NCI-H526 (cell line): ENCODE measurements at places on chromosomes 12 and 14.
A peak's percentile ranks its signal among the peaks of the same experiment; 100 is the strongest.

GRCh38 chr12:49885118-49885517 lies 18.6 kb downstream of the FAIM2 start:
- DNase-seq = peak; percentile 52

DNA sequence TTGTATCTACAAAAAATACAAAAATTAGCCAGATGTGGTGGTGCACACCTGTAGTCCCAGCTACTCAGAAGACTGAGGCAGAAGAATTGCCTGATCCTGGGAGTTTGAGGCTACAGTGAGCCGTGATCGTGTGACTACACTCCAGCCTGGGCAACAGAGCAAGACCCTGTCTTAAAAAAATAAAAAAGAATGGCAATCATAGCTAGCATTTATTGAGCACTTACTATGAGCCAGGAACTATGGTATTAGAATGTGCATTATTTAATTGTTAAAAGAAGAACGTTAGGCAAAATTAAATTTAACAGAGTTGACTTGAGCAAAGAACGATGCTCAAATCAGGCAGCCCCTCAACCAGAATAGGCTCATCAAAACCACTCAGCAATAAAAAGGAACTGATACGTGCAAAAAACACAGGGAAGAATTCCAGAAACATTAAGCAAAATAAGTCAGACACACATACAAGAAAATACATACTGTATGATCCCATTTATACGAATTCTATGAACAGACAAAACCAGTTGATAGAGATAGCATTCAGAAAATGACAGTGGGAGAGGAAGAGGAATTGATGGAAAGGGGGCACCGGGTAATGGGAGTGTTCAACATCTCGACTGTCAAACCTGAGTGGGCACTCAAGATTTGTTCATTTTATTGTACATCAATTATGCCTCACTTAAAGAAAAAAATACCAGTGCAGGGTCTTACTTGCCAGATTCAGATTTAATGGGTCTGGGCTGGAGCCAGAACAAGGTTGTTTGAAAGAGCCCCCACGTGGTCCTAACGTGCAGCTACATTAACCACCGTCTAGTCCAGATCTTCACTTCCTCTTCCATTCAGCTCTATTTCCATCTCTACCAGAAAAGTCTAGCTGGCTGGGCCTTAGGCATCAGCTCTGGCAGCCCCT lies 8.0 kb downstream of the SCNN1A start:
- no peak for DNase-seq

GRCh38 chr12:103965590-103966504 lies at the start of gene TDG:
TSS of gene TDG (plus strand) at chr12:103965872. CDS start at chr12:103966038, 166 bp downstream.
- DNase-seq = peak; percentile 99

- DNase-seq = no peak
Observed at GRCh38 chr14:105888151-105888550, 361.8 kb downstream of the TMEM121 start.

GRCh38 chr12:18139989-18140596 lies 50.1 kb upstream of the RERGL start:
- peak; percentile 11 for DNase-seq

DNA sequence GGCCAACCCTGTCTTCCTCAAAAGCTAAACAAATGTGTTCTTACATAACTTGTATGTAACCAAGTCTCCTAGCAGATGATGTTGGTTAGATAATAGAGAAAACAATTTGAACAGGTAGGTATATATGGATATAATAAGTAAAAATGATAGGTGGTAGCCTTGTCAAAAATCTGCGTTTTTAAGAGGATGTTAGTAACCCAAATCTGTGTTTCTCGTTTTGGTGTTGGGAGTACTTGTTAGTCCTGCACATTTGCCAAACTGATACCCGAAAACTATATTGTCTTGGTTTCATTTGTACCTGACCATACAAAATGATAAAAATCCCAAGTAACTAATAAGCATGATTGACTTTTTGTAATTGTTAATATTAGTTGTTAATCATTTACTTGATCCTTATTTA lies 8.1 kb downstream of the SRSF5 start:
- no peak for DNase-seq

GRCh38 chr14:51860825-51861499 lies 550 bp downstream of the GNG2 start:
- DNase-seq = no peak

- no peak for DNase-seq
Observed at GRCh38 chr12:80205960-80206359, 106.6 kb downstream of the OTOGL start.
